ENCODE measurements at places on chromosomes 16 and 17.
A peak's percentile ranks its signal among the peaks of the same experiment; 100 is the strongest.

- DNase-seq: no peak
These were observed 2.9 kb downstream of the SLC16A3 start for GRCh38 chr17:82231562-82232321.

DNA sequence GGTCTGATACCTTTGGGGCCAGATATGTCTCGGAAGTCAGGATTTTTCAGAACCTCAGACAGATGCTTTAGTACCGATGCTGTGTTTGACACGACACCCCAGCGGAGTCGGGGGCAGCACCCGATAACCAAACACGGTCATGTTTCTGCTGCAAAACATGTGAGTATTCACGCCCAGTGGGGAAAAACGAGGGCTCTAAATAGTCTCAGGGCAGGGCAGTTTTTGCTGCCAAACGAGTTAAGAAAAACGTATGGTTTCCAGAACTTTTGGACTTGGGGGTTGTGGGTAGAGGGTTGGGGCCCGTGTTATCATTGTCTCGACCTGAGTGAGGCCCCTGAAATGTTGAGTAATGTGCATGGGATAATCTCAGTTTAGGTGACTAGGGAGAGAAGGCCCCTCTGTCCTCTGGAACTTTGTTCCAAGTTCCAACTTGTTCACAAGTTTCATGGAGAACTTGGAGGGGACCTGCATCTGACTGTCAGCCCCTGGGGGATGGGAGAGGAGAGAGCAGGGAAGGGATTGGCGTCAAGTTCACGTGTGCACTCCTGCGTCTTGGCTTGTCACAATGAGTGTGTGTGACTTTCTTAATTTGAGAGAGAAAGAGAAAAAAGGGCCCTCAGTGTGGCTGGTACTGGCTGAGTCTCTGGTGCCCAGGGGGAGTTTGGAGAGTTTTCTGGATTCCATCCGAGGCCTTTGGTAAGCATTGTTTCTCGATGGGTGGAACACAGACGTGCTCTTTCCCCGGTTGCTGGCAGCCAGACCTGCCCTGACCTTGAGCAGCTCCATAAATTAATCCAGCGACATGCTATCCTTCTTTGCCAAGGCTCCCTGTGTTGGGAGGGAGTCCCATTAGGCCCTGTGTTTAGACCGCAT is 83.9 kb upstream of the CIBAR2 start:
- no peak for DNase-seq

DNA sequence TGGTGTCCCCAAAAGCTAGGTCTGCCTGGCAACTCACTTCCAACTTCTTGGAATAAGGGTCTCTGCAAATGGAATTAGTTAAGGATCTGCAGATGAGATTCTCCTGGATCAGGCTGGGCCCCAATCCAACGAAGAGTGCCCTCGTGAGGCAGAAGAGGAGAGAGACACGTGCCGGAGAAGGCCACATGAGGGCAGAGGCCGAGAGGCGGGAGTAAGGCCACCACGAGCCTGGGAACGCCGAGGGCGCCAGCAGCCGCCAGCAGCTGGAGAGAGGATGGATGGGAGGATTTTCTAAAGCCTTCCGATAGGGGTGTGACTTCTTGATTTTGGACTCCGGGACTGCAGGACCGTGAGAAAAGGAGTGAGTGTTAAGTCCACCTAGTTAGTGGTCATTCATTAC is 76.3 kb downstream of the JPH3 start:
- DNase-seq: no peak

GRCh38 chr17:83124871-83125514 is 45.6 kb downstream of the METRNL start:
- DNase-seq: no peak

- DNase-seq: peak; percentile 14
These were observed 13.7 kb upstream of the NLRC3 start for GRCh38 chr16:3590736-3591435.

DNA sequence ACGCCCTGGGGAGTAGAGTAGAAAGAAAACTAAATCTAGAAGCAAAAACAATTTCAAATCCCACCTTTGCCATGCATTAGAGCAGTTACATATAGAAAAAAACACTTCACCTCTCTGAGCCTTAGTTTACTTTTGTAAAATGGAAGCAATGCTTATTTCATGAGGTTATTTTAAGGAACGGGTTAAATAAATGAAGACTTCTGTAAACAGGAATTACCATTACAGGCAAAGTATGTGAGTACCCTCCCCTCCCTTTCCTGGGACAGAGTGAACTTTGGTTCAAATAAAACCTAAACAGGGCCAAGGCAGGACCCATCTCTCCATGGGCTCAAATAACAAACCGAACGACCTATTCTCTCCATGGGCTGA is 4.5 kb upstream of the KRT15 start:
- DNase-seq: no peak

GRCh38 chr16:83743241-83743640 is 64.5 kb upstream of the HSBP1 start:
- peak; percentile 90 for DNase-seq

- no peak for DNase-seq
These were observed 1.0 kb upstream of the ZNF500 start for GRCh38 chr16:4767872-4768548.

GRCh38 chr16:74226338-74226954 is 70.2 kb upstream of the PSMD7 start:
- DNase-seq: peak; percentile 31

DNA sequence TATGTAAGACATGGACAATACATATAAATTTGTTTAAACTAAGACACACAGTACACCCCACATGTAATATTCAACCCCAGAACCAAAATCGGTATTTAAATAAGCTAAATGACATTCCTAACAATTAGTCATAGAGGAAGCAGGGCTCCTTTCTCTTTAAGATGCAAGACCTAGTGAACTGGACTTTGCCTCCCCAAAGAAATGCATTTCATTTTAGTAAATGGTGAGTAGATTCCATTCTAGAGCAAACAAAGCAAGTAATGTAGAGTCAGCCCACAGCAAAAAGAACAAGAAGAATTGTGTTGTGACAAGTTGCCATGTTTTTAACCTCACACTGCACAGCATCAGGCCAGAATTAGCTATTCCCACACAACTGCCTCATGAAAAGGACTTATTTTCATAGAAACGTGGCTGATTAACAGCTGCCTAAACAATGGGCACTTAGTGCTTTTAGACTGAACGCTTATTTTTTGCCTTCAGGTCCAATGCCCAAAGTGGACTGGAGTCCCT is 14.4 kb downstream of the DNAJC7 start:
- peak; percentile 89 for DNase-seq

GRCh38 chr17:43597624-43598356 is 51.6 kb upstream of the ETV4 start:
- DNase-seq: no peak

DNA sequence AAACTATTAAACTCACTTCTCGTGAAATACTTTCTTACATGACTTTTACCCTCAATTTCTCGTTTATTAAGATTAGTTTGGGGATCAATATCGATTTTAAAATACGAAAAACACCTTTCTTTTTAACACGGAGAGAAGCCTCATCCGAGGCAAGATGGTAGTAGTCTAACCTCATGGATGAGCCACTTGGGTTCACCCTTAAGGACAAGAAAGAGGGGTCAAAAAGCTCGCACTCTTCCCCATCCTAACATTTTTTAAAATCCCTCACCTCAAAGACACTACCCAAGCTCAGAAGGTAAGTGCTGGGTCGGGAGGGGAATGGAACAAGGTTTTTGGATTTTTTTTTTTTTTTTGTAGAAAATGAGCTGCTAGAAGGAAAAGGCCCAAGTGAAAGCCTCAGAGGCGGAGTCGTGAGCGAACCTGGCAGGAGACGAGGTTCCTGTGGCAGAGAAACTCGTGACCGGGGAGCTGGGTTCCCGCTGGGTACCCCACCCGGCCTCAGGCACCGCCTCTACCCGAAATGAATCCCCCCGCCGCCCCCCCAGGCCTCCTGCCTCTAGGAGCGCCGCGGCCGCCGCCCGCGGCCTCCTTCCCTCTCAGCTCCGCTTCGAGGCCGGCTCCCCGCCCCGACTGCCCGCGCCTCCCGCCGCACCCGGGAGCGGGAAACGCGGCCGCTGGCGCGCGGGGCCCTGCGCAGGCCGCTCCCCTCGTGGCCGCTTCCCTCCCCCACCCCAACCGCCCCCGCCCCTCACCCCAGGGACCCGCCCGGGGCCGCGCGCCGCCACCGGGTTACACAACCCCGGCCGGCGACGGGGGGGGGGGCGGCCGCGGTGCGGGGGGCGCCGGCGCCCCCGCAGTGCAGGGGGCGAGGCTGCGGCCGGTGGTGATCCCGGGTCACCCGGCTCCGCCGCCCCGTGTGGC is 1.6 kb downstream of the NUFIP2 start:
- peak; percentile 47 for DNase-seq

GRCh38 chr17:31499771-31500554 is 108.5 kb downstream of the RAB11FIP4 start:
- peak; percentile 95 for DNase-seq

DNA sequence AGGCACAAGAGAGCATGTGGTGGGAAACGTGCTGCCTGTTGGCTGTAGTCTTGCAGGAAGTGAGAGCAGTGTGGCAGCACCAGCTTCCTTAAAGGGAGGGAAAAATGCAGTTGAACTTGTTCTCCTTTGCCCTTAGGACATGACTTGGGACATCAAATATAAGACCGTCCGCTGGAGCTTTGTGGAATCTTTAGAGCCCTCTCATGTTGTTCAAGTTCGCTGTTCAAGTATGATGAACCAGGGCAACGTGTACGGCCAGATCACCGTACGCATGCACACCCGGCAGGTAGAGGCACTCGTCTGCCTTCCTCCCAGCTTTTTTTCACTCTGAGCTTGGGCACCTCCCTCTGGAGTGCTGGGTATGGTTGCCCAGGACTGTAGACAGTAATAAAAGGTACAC is 23.3 kb downstream of the GPR179 start:
- DNase-seq: no peak

DNA sequence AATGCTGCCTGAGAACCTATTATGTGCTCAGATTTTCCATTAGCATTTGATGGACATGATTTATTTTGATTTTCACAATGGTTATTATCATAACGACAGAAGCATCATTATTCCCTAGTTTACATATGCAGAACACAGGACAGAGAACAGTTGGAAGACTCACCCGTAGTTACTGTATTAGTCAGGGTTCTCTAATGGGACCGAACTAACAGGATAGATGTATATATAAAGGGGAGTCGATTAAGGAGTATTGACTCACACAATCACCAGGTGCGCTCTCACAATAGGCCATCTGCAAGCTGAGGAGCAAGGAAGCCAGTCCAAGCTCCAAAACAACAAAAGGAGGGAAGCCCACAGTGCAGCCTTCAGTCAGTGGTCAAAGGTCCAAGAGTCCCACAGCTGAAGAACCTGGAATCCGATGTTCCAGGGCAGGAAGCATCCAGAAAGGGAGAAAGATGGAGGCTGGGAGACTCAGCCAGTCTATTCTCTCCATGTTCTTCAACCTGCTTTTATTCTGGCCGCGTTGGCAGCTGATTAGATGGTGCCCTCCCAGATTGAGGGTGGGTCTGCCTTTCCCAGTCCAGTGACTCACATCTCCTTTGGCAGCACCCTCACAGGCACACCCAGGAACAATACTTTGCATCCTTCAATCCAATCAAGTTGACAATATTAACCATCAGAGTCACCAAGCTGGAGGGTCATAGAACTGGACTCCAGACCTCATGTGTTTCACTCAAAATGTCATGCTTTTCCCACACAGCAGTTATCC is 92.7 kb upstream of the XYLT1 start:
- no peak for DNase-seq

DNA sequence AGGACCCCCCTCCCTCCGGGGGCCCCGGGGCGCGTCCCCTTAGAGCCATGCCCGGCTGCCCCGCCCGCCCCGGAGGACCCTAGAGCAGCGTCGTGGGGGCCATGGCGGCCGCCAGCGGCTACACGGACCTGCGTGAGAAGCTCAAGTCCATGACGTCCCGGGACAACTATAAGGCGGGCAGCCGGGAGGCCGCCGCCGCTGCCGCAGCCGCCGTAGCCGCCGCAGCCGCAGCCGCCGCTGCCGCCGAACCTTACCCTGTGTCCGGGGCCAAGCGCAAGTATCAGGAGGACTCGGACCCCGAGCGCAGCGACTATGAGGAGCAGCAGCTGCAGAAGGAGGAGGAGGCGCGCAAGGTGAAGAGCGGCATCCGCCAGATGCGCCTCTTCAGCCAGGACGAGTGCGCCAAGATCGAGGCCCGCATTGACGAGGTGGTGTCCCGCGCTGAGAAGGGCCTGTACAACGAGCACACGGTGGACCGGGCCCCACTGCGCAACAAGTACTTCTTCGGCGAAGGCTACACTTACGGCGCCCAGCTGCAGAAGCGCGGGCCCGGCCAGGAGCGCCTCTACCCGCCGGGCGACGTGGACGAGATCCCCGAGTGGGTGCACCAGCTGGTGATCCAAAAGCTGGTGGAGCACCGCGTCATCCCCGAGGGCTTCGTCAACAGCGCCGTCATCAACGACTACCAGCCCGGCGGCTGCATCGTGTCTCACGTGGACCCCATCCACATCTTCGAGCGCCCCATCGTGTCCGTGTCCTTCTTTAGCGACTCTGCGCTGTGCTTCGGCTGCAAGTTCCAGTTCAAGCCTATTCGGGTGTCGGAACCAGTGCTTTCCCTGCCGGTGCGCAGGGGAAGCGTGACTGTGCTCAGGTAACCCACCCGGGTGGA is 759 bp downstream of the ALKBH5 start:
- DNase-seq: peak; percentile 36

- no peak for DNase-seq
These were observed 1.8 kb upstream of the HELZ start for GRCh38 chr17:67246653-67247415.

GRCh38 chr16:58399718-58400633 is 7.7 kb downstream of the GINS3 start:
- no peak for DNase-seq

- peak; percentile 53 for DNase-seq
These were observed 1.9 kb upstream of the SALL1 start for GRCh38 chr16:51152691-51153576.

GRCh38 chr17:60641810-60642220 is 35.8 kb upstream of the BCAS3 start:
- DNase-seq: peak; percentile 95

DNA sequence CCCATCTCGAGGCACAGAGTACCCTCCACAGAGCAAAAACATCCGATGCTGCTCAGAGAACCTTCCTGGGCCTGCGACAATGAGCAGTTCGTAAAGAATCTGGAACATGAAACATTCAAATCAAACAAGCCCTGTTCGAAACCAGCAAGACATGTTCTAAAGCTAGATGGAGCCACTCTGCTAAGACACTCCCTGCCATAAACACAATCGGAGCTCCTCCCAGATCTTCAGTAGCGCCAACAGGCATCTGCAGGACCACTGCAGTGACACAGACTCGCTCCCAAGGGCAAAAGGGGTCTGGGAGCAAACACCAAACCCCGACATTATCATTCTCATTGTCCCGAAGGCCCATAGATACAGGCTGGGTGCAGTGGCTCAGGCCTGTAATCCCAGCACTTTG is 108.7 kb downstream of the ZFHX3 start:
- peak; percentile 39 for DNase-seq

GRCh38 chr17:36808180-36808661 is 129.1 kb upstream of the LHX1 start:
- no peak for DNase-seq

GRCh38 chr16:57039148-57039812 is 49.9 kb downstream of the NLRC5 start:
- DNase-seq: no peak

Data from pons (tissue), 1 donor.